ENCODE measurements at places on chromosomes 16 and 17.

- no peak for DNase-seq
Observed at GRCh38 chr17:7589891-7590691, at the start of gene SOX15. Gene SOX15 (minus strand): TSS chr17:7590094. CDS start chr17:7589676, 418 bp downstream.

GRCh38 chr17:14575471-14575953 is 274.6 kb downstream of the HS3ST3B1 start:
- DNase-seq = no peak

DNA sequence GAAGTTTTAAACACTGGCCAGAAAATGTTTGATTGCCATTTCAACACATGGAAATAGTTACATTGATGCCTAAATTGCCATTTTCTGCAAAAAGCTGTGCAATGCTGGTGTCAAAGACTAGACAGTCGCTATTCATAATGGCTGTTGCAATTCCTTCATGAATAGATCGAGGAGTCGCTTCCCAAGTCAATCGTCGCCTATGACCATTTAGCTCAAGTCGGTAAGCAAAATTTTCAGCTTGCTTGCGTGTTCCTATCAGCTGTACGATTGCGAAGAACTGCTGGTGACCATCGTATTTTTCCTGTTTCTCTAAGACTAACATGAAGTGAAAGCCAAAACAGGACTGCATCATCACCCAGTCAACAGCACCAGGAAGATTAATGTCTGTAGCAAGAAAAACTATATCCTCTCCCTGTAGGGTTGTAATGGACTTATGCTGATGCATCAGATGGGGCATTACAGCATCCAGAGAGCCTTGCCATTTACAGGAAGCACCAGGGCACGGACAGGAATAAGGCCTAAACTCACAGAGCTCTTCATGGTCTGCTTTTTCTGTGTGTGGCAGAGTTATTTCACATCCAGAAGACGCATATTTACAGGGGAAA is 23.6 kb downstream of the SIAH1 start:
- DNase-seq = no peak

- DNase-seq = no peak
Observed at GRCh38 chr16:67212766-67213165, 13.8 kb downstream of the ELMO3 start.

- DNase-seq = no peak
Observed at GRCh38 chr16:76268824-76269223, 8.4 kb upstream of the CNTNAP4 start.

GRCh38 chr16:7227229-7227721 is 105.4 kb upstream of the RBFOX1 start:
- no peak for DNase-seq

Data from aorta (tissue), 5 donors.